ENCODE measurements at places on chromosomes 3 and 15.

DNA sequence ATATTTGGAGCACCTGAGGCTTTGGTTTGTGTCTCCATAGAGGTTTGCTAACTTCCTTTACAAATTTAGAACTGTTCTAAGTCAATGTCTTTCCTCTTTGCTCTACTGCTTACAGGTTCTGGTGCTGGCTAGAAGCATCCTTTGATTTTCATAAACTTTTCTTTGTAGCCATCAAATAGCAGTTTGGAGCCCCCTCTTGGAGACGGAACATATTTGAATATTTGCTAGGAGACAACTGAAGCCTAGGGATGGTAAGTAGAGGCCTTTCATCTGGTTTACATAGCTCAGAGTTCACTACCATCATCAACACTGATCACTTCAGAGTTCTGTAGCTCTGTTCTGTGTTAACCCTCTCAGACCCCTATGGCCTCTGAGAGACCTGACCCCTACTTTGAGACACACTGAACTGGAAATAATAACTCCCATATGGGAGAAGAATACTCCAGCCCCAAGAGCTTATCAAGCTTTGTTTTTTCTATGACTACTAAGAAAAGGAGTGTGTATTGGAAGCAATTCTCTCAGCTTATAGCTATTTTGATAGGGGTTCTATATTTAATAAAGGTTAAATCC is 420.4 kb downstream of the EPHA3 start:
- no peak for DNase-seq

- DNase-seq, result no peak
Observed at GRCh38 chr15:25250906-25251622, 187.8 kb downstream of the UBE3A start.

- DNase-seq, result no peak
Observed at GRCh38 chr15:101137312-101137940, 114.4 kb downstream of the CHSY1 start.

- no peak for DNase-seq
Observed at GRCh38 chr3:41674449-41674848, 287.5 kb downstream of the ULK4 start.

GRCh38 chr15:80620931-80621330 is 74.2 kb upstream of the ABHD17C start:
- DNase-seq, result no peak

DNA sequence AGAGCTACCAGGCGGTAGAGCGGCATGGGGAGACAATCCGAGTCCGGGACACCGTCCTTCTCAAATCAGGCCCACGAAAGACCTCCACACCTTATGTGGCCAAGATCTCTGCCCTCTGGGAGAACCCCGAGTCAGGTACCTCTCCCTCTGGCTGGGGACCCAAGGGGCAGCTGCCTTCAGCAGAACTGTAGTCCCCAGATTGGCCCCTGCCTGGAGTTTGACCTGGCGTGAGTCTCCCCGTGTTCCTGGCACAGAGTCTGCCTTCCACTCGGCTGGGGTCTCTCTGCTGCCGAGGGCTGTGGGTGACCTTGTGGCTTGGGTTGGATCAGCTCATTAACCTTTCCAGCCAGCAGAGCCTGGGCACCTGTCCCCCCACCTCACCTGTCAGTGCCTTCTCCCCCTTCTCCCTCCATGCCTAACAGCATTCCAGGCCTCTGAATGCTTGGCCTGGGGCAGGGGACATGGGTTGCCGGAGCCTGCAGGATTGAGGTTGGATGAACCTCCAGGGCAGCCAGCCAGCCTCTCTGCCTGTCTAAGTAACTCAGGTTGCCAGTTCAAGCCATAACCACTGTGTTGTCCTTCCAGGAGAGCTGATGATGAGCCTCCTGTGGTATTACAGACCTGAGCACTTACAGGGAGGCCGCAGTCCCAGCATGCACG is 6.8 kb upstream of the CHST14 start:
- DNase-seq, result no peak

DNA sequence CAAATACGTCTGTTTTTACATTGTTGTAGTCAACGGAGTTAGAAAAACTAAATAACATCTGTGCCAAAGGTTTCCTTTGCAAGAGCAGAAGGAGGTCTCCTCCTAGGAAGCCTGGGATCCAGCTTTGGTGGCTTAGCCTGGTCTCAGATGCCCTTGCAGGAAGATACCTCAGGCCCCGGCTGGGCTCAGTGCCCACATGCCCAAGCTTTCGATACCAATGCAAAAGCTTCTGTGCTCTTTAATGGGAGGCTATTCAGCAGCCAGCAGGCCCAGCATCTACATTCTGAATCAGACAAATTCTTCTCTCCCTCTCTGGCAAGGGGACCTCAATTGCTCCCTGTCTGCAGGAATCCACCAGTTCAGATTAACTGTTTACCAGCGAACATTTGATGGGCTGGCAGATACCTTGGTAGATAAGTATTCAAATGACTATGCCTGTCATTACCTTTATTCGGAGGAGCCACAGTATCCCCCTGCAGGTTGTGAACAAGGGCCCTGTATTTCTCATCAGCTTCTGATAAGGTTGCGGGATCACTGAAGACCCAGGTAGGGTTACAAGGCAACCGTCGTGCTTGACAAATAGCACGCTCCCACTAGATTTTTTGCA is 180.1 kb upstream of the KBTBD8 start:
- no peak for DNase-seq

DNA sequence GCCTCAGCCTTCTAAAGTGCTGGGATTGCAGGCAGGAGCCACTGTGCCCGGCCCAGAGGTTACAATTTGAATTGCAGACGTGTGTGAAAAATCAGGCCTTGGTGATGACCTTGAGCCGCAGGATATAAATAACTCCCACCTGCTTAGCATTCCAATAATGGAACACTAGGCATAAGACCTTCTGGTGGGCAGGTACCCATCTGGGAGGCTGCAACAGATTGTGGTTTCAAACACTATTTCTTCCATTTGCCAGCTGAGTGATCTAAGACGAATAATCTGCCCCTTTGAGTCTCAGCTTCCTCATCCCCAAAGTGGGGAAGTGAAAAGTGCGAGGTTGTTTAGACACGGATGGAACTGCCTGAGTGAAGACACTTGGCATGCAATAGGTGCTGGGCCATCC is 47.7 kb upstream of the HERC1 start:
- DNase-seq, result no peak

Measured in DMS79 treated with DMSO at 0.1 percent for 48 hours (cell line).